Epithelial cell of proximal tubule (primary cell): ENCODE measurements at places on chromosomes 12 and 14. TPM values are rescaled to one million over a fixed set of nuclear protein-coding genes. Genes with fewer than 3 reads are reported as not detected.

- no peak for DNase-seq
Observed at GRCh38 chr14:83473416-83474235, 1940.0 kb upstream of the SEL1L start.

DNA sequence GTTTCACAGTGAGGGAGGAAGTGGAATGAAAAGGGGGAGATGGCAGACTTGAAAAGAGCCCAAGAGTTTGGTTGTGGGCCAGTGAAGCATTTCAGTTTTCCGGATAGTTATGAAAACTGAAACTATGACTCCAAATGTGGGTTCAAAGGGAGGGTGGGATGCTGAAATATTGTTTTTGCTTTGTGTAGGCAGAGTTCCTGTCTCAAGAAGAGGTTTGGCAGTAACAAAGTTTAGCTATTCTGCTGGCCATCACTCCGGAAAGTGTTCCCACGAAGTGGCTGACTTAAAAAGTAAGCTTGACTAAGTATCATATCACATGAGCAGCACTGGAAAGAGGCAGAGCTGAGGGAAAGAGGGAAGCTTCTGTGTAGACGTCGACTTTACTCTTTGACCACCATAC is 85.2 kb downstream of the CAND1 start:
- no peak for DNase-seq

- no peak for DNase-seq
Observed at GRCh38 chr14:46951103-46951502, 299.5 kb upstream of the RPL10L start.

GPR162 gene
- 1.0 and 1.2 TPM in 2 replicates for total RNA-seq

PTHLH gene
- 0.81 and 1.1 TPM in 2 replicates for total RNA-seq
